SHP77 (cell line): ENCODE measurements at places on chromosomes 2 and 18.
A peak's percentile ranks its signal among the peaks of the same experiment; 100 is the strongest.

DNA sequence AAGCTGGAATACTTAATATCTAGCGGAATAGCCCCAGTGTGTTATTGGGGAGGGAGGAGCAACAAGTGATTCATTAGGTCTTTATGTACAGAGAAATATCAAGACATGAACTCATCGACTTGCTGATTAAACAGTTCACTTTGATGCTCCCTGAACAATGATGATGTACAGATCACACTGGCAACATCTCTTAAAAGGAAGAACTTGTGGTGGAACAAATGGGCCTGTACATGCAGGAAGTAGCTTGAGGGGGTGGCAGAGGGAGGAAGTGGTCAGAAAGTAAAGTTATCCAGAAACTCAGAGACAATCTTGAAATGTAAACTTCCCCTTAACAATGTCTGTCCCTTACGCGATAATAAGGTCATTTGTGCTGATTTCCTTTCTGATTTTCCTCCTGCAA, 90.5 kb downstream of the NXPH2 start:
- DNase-seq: no peak

GRCh38 chr2:222708274-222708710, 36.8 kb downstream of the MOGAT1 start:
- DNase-seq: peak; percentile 52

DNA sequence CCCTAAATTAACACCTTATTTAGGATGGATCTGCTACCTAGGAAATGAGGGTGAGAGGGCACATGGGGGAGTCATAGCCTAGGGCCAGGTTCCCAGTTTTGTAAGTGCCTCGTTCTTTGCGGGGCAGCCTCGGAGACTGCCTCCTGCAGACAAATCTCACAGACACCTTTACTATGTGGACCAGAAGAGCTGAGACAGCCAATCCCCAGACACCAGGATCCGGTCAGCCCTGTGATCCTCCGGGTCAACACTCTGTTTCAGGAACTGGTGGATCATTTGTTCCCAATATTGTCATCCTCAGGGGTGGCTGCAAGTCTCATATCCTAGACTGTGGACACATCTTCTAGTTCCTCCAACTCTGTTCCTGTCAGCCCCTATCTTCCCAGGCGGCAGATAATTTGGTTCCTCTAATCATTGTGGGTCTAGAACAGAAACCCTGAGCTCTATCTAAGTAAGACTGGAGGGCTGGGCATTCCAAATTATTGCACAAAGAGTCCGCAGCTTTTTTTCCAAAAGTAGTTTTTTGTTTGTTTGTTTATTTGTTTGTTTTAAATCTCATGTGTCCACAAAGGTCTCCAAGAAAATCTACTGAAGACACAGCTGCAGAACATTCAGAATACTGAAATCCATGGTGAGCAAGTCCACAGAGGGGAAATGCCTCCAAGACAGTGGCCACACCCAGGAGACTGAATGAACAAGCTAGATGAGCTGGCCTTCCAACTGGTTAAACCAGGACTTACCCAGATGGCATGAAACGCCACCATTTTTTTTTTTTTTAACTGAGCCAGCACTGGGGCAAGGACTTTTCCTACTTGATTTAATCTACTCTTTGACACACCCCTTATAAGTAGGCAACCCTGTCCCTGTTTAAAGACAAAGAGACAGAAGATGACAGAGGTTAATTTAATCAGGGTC, 6.2 kb upstream of the GDF7 start:
- no peak for DNase-seq

DNA sequence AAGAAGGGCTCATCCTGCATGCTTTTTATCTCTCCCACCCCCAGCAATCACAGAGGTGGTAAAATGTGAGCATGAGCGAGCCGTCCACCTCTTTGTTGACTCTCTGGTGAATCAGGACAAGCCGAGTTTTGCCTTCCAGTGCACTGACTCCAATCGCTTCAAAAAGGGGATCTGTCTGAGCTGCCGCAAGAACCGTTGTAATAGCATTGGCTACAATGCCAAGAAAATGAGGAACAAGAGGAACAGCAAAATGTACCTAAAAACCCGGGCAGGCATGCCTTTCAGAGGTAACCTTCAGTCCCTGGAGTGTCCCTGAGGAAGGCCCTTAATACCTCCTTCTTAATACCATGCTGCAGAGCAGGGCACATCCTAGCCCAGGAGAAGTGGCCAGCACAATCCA, 19.5 kb downstream of the LIPG start:
- no peak for DNase-seq

DNA sequence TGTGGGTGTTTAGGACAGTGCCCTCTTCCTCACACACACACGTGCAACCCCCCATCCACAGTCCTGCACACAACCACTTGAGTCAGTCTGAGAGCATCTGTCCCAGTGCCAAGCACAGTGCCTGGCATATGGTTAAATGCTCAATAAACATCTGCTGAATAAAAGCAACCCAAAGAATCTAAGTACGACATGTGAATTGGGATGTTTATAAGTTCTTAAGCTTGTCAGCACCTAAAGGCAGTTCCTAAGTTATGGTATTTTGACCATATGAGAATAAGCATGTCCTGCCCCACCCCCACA, 37.8 kb downstream of the CAPN13 start:
- no peak for DNase-seq

DNA sequence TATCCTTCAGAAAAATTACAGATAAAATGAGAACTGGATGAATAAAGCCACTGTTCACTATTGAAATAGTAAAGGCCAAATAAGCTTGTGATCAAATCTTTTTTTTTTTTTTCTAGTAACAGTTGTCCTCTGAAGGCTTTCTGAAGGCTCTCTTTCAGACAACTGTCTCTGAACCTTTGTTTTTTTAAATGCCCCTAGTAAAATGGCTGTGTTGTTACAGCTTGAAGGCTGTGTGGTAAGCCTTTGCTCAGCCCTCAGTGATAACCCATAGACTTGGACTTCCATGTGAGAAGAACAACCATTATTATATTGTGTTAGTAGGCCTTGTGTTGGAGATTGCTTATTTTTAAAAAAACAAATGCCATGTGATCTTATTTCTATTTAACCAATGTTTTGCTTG, 17.6 kb downstream of the FMNL2 start:
- no peak for DNase-seq

DNA sequence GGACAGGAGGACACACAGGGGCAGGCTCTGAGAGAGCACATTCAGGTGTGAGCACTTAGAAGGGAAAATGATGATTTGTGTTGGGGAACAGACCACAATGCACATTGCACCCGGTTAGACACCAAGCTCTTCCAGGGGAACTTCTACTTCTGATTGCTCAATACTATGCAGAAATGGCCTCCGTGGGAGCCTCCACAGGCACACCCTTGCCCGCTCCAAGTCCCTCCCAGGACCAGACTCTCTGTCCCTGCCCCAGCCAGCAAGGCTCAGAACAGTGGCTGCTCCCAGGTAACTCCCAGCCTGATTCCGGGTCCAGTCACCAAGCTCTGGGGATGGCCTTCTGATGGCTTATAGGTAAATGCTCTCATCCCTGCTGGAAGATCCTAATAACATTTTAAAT, 56.2 kb downstream of the BCL2L11 start:
- no peak for DNase-seq

DNA sequence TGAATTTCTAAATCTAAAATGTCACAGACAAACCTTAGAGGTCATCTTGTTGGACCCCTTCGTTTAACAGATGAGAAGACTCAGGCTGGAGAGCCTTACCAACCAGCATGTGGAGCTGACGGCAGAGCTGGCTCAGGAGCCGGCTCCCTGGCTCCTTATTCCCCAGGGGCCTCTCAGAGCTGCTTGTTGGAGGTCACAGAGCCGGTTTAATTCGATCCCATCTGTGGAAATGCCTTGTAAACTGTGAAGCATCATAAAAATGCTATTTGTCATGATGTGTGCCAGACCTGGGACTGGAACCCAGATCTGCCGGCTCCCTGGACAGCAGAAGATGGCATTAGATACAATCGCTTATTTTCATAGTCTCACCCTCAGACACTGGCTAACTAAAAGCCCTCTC, 8.2 kb upstream of the CIB4 start:
- DNase-seq: no peak

GRCh38 chr2:120989512-120990441, 254.1 kb downstream of the GLI2 start:
- DNase-seq: no peak

GRCh38 chr2:224944707-224945547, 97.3 kb downstream of the DOCK10 start:
- DNase-seq: no peak

DNA sequence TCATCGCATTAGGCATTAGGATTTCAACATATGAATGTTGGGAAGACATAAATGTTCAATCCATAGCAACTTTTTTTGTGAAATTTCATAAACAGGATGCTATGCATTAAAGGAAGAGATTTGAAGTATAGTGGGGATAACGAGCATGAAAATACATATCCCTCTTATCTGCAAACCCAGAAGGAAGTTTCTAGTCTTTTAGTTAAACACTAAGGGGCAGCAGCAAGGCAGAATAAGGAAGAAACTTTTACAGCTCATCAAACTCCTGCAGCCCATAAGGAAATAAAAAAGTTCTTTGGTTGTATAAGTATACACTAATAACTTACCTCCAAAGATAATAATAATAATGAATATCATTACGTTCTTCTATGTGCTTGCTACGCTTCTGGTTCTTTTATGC, 81.5 kb downstream of the CD226 start:
- DNase-seq: no peak

GRCh38 chr2:25402477-25402876, 60.8 kb upstream of the DNMT3A start:
- no peak for DNase-seq

DNA sequence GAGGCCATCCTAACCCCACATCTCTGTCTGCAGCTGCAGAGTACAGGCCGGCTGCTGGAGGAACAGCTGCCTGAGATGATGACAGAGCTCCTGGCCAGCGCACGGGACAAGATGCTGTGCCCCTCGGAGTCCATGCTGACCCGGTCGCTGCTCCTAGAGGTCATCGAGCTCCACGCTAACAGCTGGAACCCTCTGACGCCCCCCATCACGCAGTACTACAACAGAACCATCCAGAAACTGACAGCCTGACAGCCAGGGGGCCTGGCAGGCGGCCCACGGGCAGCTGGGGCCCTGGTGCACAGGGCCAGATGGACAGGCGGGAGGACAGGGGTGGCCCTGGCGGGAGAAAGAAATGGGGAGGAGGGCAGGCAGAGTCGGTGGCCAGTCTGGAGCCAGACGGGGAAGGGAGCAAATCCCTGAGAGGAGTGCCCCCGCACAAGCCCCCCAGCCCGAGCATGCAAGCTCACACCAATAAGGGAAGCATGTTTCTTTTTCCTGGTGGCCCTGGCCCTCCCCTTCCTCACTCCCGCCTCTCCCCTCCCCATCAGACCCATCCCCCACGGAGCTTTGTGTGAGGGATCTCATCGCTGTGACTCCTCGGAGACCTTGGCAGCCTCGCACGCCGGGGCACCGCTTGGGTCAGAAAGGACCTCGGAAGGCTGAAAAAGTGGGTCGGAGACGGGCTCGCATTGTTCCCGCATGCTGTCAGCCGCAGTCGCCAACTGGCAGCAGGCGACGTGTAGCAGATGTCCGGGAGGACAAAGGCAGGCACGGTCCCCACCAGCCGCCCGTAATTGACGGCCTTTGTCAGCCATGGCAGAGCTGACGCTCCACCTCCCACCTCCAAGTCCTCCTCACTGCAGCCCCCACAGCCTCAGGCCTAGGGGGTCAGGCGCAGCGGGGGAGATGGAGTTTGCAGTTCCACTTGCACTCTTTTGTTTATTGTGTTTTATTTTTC, 91.2 kb downstream of the SMAD7 start:
- no peak for DNase-seq

- DNase-seq: no peak
Observed at GRCh38 chr2:68134554-68134953, 23.1 kb upstream of the PNO1 start.

GRCh38 chr2:26782876-26783704, 2.8 kb upstream of the CENPA start:
- DNase-seq: no peak

- DNase-seq: no peak
Observed at GRCh38 chr18:48589797-48590519, 51.1 kb downstream of the CTIF start.

GRCh38 chr18:2302628-2303516, 268.4 kb downstream of the METTL4 start:
- no peak for DNase-seq

- DNase-seq: no peak
Observed at GRCh38 chr2:144469798-144470197, 50.1 kb downstream of the ZEB2 start.

DNA sequence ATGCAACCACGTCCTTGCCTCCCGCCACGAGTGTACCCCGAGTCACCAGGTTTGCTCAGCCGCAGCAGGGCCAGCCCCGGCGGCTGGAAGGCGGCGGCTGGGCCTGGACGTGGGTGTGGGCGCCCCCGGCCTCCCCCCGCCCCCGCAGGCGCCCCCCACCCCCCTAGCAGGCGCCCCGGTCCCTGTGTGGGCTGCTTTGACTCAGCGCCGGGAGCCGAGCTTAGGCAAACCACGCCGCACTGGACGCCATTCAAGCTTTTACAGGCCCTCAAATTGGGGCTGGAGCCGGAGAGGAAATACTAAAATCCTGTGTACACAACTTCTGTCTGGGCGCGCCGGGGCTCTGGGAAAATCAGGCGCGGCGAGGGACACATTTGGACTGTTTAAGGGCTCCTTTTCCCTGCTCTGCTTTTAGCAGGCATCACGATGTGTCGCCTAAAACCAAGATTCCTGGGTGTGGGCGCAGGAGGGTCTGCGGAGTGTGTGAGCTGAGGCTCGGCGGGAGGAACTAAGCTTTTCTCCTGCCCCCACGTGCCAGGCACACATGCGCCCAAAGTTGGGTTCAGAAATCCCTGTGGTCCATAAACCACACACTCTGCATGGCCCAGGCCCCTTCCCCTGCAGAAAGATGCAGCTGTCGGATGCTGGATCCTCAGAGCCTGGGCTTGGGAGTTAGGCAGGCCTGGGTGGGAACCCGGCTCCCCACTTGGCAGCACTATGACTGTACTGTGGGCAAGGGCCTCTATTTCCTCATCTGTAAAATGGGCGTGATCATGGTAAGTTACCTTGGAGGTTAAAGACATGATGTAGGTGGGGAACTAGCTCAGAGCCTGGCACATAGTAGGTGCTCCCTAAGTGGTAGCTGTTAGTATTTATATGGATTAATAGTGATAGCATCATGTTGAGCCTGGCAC, 57.6 kb downstream of the ATOH8 start:
- DNase-seq: peak; percentile 40

DNA sequence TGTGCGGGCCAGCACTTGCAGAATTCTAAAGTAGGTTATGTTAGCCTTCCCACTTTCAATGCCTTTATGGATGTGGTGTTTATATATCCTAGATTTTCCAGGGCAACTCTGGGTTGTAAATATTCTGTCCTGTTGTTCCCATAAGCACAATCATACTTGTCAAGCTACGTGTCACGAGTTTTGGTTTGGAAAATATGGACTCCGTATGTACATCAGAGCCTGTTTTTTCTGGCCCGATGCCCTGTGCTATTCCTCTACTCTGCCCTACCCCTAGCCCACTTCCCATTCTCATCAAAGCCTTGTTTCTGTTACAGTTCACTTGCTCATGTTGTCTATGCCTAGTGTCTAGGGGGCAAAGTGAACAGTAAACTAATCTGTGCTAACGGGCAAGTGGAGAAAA, 27.0 kb upstream of the ZEB2 start:
- peak; percentile 6 for DNase-seq

- no peak for DNase-seq
Observed at GRCh38 chr2:66696374-66696773, 261.4 kb downstream of the MEIS1 start.
